ENCODE measurements at places on chromosomes 1 and 21. TPM values are rescaled to one million over a fixed set of nuclear protein-coding genes. Genes with fewer than 3 reads are reported as not detected.

GRCh38 chr1:21212126-21212525 lies 35.4 kb upstream of the EIF4G3 start:
- no peak for DNase-seq

DNA sequence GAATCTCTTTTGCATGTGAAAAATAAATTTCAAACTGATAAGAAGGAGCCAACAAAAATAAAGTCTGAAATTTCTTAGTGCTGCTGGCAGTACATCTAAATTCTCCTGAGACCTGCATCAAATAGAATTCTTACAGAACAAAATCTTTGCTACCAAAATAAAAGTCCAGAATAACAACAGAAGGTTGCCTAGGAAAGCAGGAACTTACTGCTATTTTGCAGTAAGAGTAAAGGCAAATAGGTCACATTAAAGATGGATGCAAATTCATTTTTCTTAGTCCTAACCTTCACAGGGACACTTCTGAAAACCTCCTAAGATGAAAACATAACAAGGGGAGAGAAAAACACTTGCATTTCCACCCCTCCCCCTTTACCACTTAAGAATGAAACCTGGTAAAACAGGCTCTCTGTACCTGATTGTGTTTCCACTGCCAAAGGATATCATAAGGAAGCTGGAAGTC lies 59.0 kb downstream of the RUSC1 start:
- DNase-seq, result no peak

GRCh38 chr1:9676815-9677393 lies 25.4 kb downstream of the PIK3CD start:
- DNase-seq, result no peak

DNA sequence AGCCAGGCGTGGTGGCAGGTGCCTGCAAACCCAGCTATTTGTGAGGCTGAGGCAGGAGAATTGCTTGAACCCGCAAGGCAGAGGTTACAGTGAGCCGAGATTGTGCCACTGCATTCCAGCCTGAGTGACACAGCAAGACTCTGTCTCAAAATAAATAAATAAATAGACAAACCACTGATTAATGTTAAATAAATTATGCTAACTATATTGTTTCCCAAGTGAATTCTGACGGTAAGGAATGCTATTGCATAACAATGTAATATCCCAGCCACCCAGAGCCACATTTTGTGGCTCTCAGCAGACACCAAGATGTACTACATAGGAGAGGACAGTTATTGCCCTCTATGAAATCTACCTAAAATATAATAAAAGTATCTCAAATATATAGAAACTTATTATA lies 55.4 kb downstream of the LPGAT1 start:
- no peak for DNase-seq

The NCMAP gene
- not detected for total RNA-seq

The LCE1A gene
- total RNA-seq, result not detected

DNA sequence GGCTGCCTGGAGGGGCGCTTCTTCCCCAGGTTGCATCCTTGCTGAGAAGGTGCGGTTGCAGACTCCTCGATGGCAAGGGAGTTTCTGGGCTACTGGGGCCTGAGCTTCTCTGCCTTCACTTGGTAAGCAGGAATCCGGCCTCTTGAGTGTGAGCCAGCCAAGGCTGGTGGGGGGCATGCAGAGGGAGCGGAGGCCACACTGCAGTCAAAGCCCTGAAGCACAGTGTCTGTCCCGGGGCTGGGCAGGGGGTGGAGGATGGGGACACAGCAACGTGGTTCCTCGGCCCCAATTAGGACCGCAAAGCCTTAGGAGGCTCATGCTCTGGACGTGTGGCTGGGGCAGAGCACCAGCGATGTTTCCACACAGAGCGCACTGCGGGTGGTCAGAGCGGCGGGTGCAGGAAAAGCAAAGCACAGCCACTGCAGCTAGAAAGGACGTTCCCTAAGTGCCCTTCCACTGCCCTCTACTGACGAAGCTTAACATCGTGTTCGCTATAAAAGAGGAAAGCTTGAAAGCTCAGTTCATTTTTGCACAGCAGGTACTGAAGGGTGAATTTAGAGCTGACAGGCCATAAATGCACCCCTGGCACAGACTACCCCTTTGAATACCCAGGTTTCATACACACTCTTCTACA lies 60.7 kb upstream of the COG2 start:
- peak; percentile 30 for DNase-seq

DNA sequence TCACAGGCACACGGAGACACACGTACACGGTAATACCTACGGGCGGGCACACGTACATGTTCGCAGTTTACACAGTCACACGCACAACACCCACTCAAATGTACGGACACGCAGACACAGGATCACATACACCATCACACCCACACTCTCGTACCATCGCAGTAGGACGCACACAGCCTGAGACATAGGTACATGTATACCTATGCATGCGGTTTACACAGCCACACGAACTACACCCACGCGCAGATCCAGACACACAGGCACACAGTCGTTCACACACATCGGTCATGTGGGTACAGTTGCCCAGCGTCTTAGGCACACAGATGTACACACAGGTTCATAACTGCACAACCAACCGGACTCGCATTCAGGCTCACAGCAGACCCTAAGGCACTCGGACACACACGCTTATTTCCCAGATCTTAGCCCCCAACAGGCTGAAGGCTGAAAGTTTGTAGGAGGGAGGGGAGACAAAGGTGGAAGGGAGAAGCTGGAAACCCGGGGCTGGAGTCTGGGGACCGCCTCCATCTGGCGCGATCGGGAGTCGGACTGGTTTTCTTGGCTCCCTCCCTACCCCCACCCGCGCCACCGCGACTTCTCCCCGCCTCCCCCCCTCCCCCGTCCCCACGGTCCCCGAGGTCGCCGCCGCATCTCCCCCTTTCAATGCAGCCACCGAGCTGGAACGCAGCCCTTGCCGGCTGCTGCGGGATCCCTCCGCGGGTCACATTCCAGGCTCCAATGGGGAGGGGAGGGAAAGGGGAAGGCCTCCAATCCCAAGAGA lies 51.9 kb upstream of the SYNC start:
- DNase-seq, result peak; percentile 64

The ASCL5 gene
- not detected for total RNA-seq

The IL22RA1 gene
- not detected for total RNA-seq

The OR2T35 gene
- not detected for total RNA-seq

Data from glutamatergic neuron (in vitro differentiated cells).